AG04450 (cell line): ENCODE measurements at places on chromosomes 11 and 22.

GRCh38 chr22:33781411-33781810, 138.9 kb downstream of the LARGE1 start:
- peak; percentile 20 for DNase-seq

DNA sequence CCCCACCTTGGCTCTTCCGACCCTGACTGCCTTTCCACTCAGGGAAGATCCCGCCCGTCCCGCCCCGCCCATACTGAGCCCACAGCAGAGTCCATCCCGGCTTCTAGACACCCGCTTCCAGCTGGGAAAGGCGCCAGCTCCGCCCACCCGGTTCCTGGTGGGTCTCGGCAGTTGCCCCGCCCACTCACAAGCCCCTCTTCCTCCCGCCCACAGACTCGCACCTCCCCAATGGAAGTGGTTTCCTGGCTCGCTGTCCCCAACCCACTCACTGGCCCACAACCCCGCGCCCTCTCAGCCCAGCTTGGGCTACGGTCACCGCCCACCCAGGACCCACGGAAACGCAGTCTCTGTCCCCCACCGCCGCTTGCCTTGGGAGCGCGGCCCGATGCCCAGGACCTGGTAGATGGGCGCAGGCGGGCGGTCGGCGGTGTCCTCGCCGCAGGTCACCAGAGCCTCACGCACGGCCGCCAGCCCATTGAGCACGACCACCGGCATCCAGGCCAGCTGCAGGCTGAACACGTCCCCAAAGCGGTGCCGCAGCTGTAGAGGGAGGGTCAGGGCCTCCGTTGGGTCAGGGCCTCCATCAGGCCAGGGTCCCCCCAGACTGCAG, 22.2 kb upstream of the CYP2D6 start:
- DNase-seq, result no peak

GRCh38 chr11:83648610-83649527, 362.7 kb upstream of the CCDC90B start:
- no peak for DNase-seq

GRCh38 chr22:27880778-27881394, 38.2 kb downstream of the PITPNB start:
- peak; percentile 72 for DNase-seq
